ENCODE measurements at places on chromosomes 13 and 19.

- no peak for DNase-seq
These were observed 379.8 kb downstream of the DLEU7 start for GRCh38 chr13:50463719-50464118.

GRCh38 chr13:48636550-48636949, 17.2 kb upstream of the CYSLTR2 start:
- no peak for DNase-seq

DNA sequence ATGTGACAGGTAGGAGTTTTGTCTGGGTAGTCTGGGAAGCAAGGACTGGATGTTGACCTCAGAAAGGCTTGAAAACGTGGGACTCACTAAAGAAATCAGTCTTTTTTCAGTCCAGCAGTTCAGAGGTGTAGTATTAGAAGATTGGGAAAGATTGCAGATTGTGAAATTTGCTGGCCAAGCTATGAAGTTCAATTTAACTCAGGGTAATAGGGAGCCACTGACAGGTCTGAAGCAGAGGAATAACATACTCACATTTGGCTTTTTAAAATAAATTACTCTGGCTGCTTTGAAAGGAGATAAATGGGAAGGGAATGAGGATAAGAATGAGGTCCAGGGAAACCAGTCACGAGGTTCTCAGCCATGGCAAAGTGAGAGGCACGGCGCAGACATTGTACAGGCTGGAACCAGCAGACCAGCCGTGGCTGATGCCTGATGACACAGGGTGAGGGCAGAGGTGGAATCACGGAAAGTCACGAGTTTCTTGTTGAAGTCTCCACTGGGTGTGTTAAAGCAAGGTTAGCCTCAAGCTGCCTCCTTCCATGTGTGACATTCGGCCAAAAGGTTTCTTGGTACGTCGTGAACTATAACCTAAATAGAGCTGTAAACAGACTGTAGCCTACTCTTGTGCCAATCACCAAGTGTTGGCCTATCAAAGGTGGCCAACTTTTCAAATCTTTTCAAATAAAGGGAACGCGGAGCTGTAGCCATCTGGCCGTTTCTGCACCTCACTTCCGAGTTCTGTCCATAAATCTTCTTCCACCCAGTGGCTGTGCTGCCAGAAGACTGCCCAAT, 377.6 kb downstream of the IRS2 start:
- DNase-seq = no peak

DNA sequence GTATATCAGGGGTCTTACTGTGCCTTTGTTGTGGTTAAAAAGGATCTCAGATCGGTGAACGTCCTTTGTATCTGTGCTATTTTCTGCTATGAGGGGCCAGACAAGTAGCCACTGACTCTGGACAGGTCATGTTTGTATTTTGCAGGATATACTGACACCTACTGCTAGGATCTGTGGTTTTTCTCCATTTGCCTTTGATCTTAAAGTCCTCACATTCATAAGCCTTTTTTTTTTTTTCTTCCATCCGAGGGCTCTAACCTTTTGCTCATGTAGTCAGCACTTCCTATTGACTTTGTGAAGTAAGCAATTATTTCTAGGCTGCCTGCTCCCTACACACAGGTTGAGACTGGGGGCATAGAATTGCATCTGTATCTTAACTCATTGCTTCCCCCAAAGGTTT, 106.2 kb downstream of the SLITRK5 start:
- DNase-seq = no peak

DNA sequence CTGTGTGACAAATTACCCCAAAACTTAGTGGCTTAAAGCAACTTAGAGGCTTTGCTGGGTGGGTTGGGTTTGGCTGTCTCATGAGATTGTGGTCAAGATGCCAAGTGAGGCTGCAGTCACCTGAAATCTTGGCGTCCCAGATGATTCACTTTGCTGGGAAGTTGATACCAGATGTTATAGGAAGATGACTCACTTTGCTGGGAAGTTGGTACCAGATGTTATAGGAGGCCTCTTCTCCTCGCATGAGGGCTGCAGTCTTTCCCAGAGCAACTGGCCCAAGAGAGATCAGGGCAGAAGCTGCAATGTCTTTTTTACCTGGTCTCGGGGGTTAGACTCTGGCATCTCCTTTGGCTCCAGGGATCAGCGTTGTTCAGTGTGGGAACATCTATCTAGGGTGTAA, 16.8 kb downstream of the TEX29 start:
- DNase-seq = no peak

All from suppressor macrophage treated with lipopolysaccharide for 4 hours (primary cell).